GM04503 (cell line): ENCODE measurements at places on chromosomes 2 and 18.
A peak's percentile ranks its signal among the peaks of the same experiment; 100 is the strongest.

- no peak for DNase-seq
Measured at GRCh38 chr2:23767876-23768621, 158.9 kb downstream of the ATAD2B start.

- no peak for DNase-seq
Measured at GRCh38 chr18:8367217-8367988, 241.8 kb upstream of the RAB12 start.

GRCh38 chr18:39841482-39842365 lies 2113.3 kb upstream of the PIK3C3 start:
- DNase-seq: peak; percentile 8

DNA sequence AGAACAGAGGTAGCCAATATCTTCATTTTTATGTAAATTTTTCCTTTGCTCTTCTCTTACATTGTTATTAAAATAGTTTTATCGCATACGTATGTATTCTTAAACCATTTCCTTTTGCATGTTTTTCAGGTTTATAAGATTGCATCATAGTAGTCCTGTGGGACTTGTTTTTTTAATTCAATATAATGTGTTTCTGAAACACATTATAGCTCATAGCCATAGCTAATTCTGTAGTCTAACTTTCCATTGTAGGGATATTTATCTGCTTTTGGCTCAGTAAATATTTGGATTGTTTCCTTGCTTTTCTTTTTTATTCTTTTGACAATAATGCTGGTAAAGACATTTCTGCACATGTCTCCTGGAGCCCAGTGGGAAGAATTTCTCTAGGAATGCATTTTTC lies 484.3 kb downstream of the PTPRM start:
- no peak for DNase-seq

- no peak for DNase-seq
Measured at GRCh38 chr18:76707534-76707933, 114.8 kb upstream of the ZNF236 start.

DNA sequence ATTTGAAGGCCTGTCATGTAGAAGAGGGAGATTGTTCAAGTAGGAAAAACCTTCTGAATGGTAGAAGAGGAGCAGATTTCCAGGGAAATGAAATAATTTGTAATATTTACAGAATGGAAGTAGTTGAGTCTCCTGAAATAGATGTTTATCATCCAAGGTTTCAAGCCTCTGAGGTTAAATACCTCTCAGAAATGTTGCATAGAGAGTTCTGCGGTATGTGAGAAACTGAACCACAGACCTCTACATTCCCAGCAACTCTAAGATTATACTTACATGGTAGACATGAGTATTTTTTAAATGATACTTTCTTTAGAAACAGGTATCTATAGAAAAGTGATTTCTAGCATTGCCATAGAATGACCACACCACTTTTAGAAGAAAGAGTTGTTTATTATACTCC lies 379.8 kb upstream of the FANCL start:
- DNase-seq: no peak

- no peak for DNase-seq
Measured at GRCh38 chr2:12890066-12890465, 173.3 kb downstream of the TRIB2 start.

GRCh38 chr2:156883804-156884203 lies 373.7 kb upstream of the GALNT5 start:
- no peak for DNase-seq

GRCh38 chr2:55961318-55961911 lies 37.8 kb upstream of the EFEMP1 start:
- DNase-seq: no peak

- DNase-seq: no peak
Measured at GRCh38 chr2:54648256-54648655, 75.2 kb upstream of the EML6 start.
